ENCODE measurements at places on chromosomes 3 and 15.
A peak's percentile ranks its signal among the peaks of the same experiment; 100 is the strongest.

GRCh38 chr15:40436116-40436891 lies 4.4 kb upstream of the BAHD1 start:
- no peak for DNase-seq

DNA sequence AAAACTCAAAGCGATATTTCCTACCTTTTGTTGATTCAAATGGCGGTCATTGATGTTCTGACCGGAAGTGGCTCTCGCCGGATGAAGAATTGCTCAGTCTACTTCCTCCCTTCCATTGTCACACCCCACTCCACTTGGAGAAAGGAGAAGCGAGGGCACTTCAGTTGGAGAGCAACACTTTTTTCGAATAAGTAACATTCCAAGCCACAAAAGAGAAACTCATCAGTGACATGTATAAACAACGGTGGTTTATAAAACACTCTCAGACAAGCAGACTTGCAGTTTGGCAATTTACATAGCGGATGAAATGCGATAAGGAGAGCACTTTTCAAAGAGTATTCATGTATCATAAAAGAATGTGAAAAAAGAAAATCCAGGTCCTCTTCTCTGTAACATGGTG lies 919.1 kb downstream of the MCTP2 start:
- no peak for DNase-seq

DNA sequence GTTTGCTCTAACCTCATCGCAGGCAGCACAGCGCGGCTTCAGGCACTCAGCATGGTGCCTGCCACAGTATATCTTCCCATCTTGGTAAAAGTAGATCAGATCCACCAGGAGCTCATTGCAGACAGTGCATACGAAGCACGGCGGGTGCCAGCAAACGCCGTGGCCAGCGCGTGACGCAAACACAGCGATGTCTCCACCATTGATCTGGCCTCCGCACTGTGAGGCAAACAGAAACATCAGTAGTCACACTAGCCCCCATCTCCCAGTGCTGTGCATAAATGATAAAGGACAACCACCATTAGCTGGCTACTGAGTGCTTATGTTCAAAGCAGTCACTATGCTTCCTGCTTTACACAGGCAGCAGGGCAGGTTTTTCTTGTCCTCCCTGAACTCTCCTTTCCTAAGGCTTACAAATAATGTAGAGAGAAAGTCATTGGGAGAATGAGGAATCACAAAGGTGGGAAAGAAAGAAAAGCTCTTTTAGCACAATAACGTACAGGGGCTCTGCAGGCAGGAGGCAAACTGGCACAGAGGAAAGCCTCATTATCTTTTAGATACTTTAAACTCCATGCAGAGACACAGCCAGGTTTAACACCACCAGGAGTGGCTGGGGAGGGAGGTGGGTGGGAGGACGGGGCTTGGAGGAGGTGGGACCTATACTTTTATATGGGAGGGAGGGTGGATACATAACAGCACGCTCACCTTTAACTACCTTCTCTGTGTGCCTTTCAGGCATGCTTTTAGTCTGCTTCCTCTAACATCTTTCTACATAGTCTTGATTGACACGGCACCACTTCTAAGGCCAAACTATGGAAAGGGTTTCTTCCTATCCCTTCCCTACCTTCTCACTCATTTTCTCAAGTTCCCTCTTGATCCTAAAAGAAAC lies 67.9 kb downstream of the PRICKLE2 start:
- DNase-seq: no peak

GRCh38 chr15:70820214-70820613 lies 33.7 kb downstream of the LARP6 start:
- DNase-seq: no peak

- DNase-seq: no peak
Observed at GRCh38 chr15:43552256-43552655, 34.8 kb downstream of the MAP1A start.

DNA sequence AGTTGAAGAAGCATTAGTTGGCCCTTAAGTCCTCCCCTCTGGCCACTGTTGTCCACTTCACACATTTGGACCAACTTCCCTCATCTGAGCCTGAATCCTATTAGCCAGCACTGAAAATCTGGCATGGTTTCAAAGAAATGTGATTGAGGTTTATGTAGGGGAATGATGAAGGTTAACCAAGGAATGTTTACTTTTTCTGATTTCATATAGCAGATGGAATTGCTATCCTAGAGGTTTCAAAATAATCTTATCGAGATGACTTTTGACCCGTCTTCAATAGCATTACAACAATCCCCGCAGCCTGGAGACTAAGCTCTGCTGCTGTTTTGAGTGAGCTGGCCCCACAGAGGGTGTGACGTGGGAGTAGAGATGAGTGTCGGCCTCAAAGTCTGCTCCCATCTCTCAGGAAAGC lies 200.8 kb upstream of the IL12A start:
- DNase-seq: no peak

DNA sequence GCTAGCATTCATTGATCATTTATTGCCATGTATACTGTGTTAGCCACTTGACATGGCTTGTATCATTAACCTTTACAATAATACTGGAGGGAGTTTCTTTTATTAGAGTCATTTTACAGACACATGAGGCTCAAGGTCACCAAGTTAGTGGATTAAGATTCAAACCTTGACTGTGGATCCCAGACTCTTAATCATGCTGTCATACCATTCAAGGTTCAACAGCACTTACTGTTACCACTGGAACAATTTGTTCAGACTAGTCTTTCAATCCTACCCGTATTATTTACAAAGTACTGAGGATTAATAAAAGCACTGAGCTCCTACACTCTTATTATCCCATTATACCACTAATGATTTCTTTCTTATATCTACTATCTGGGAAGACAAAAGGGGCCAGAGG lies 1.2 kb downstream of the COX17 start:
- DNase-seq: no peak

DNA sequence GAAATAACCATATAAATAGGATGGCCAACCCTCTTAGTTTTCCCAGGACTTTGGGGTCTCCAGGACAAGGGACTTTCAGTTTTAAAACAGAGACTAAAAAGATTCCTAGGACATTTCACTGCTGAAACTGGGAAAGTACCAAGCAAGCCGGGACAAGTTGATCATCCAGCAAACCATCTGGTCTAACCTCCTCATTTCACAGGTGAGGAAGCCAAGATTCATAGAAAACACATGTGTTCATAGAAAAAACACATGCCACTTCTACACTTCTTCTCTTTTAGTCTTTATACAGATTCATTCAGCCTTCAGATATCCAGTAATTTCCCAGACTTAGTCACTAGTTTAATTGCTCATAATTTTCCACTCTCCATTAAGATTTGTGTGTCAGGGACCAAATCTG lies 165.6 kb upstream of the CCDC54 start:
- no peak for DNase-seq

DNA sequence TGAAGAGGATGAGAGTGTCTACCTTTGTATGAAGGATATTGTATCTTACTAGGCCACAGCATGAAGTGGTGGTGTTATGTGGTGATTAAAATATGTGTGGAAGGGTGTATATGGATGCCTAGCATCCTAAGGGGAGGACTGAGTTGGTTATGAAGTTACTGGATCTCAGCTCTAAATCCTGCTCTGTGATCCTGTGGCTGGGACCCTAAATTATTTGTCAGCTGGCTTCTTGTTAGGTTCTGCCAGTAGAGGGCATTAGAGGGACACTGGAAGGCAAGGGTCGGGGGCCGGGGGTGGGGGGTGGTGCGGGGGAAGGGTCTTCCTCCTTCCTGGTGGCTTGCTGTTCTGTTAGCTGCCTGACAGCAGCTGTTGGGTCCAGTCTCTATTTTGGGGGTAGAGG lies 34.9 kb downstream of the MORF4L1 start:
- DNase-seq: no peak

DNA sequence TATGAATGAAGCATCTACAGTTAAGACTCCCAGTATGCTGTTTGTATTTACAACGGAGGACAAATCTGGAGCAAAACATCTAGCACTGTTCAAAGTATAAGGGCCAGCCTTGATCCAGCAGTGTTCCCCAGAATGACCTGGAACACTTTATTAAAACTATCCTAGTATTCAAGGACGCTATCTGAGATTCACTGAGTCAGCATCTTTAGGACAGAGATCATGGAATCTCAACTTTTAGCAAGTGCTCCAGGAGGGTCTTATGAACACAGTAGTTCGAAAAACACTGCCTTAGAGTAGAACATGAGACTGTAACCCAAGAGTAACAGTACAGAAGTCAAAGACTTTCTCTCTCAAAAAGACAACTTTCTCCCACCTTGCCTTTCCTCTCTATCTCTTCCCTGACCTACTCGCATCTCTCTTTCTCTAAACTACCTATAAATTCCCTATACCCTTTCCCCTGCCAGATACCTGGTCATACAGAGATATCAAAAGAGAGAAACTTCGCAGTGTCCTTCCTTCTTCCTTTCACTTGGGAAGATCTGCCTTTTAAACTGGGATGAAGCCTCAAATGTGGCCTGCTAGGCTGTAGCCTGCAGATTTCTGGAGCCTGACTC lies 43.8 kb downstream of the AAGAB start:
- DNase-seq: no peak

DNA sequence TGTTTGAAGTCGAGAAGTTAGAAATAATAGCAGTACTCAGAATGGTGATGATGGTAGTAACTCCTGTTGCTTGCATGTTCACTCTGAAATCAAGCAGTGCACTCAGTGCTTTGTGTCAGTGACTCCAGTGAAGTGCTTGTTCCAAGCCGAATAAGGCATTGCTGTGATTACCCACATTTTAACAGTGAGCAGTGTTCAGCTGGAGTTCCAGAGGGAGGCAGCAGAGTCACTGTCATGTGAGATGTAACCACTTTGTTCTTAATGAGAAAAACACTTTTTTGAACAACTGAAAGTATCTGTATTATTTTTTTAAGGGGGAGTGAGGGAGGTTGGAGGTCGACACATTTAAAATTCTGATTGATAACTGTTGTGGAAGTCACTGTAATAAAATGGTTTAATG lies 3.7 kb downstream of the MDFIC2 start:
- no peak for DNase-seq

GRCh38 chr3:40299721-40300335 lies 9.7 kb upstream of the EIF1B start:
- DNase-seq: no peak

GRCh38 chr15:34737477-34737876 lies 17.3 kb downstream of the GJD2 start:
- no peak for DNase-seq

- DNase-seq: no peak
Observed at GRCh38 chr15:89179966-89180875, 41.2 kb downstream of the RLBP1 start.

DNA sequence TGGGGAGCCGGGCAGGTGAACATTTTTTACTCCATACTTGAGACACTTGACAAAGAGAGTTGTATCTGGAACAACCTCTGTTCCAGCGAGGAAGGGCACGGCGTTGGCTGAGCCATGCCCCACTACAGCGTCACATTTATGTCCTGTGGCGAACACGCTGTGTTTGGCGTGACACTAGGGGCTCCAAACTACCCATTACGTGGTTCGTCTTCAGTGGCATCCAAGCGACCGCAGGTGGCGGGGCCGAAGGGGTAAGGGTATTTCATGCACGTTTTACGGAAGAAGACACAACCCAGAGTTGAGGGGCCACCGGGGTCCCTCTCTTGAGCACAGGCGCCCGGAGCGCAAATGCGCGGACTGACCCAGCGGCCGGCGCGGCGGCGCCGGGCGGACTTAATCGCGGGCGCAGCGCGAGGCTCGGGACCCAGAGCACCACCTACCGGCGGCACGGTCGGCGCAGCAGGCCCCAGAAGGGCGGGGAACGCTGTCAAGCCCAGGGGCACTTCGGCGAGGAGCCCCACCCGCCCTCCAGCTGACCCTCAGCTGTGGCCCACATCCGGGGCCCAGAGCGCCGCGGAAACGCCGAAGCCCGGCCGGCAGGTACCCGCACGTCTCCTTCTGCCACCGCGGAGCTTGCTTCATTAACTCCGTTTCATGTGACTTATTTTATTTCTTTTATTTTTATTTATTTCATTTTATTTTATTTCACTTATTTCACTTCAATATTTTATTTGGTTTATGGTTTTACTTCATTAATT lies 36.4 kb upstream of the TRIM71 start:
- DNase-seq: peak; percentile 51

DNA sequence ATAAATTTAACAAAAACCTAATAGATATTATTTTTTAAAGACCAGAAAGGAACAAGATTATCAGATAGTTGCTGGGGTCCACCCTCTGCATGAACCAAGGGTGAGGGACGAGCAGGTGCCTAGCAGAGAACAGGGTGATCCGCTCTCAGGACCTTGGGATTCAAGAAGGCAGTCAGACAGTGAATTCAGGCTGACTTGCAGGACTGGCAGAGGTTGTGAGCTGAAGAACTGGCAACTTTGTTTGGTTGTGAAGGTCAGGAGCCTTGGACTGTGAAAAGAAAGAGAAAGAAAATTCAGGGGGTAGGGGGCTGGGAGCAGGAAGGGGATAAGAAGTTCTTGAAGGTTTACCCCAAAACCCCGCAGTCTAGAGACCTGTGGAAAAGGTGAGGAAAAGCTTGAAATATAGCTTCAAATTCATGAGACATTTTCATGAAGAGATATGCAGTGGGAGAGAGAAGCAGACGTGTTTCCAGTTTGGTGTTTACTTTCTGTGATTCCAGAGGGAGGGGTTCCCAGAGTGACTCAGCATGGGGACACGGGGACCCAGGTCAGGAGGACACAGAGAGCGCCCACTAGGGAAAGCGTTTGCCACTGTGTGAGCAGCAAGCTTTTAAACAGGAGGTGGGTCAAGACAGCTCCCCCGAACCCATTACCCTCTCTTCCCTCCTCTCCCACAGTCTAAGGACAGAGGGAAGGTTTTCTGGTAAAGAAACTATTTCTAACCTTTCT lies 217.2 kb upstream of the UMPS start:
- no peak for DNase-seq

GRCh38 chr3:16494814-16495431 lies 18.6 kb downstream of the RFTN1 start:
- no peak for DNase-seq

GRCh38 chr3:67655364-67656121 lies 1.1 kb upstream of the SUCLG2 start:
- peak; percentile 54 for DNase-seq

GRCh38 chr3:2735392-2735894 lies 374.7 kb downstream of the IL5RA start:
- DNase-seq: no peak

- DNase-seq: no peak
Observed at GRCh38 chr15:69957175-69957574, 140.5 kb downstream of the TLE3 start.

GRCh38 chr15:64009798-64010261 lies 36.5 kb downstream of the DAPK2 start:
- DNase-seq: peak; percentile 18

GRCh38 chr3:42505128-42505848 lies 2.8 kb downstream of the VIPR1 start:
- no peak for DNase-seq

GRCh38 chr3:127423856-127424765 lies 136.3 kb upstream of the PRR20G start:
- DNase-seq: no peak
